ENCODE measurements at places on chromosomes 1 and 21.

GRCh38 chr1:100343897-100344296 is 8.4 kb upstream of the CDC14A start:
- DNase-seq: no peak

GRCh38 chr1:187819086-187819485 is 990.3 kb downstream of the PLA2G4A start:
- no peak for DNase-seq

- no peak for DNase-seq
These were observed 12.8 kb downstream of the SNAP47 start for GRCh38 chr1:227747948-227748495.

- no peak for DNase-seq
These were observed 86.2 kb downstream of the PTPRC start for GRCh38 chr1:198725090-198725489.

GRCh38 chr1:190477762-190478148 is at the start of gene BRINP3:
BRINP3 (minus strand) TSS chr1:190477864.
- no peak for DNase-seq

DNA sequence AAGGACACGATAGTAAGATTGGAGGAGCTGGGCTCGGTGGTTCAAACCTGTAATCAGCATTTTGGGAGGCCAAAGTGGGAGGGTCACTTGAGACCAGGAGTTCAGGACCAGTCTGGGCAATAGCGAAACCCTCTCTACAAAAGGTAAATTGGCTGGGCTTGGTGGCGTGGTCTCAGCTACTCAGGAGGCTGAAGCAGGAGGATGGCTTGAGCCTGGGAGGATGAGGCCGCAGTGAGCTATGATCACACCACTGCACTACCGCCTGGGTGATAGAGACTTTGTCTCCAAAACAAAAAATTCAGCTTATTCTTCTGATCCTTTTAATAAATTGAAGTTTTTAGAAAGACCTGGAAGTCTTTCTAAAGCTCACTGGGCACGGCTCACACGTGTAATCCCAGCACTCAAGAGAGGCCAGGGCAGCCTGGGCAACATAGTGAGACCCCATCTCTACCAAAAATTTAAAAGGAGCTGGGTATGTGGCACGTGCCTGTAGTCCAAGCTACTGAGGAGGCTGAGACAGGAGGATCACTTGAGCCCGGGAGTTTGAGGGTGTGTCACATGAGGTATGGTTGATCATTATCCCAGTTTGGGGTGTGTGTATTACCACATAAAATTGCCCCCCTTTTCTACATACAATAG is 15.3 kb downstream of the MASP2 start:
- DNase-seq: no peak

GRCh38 chr1:80657707-80658106 is 1143.0 kb upstream of the ADGRL2 start:
- no peak for DNase-seq

- no peak for DNase-seq
These were observed 1.7 kb downstream of the ANKRD65 start for GRCh38 chr1:1419363-1419812.

DNA sequence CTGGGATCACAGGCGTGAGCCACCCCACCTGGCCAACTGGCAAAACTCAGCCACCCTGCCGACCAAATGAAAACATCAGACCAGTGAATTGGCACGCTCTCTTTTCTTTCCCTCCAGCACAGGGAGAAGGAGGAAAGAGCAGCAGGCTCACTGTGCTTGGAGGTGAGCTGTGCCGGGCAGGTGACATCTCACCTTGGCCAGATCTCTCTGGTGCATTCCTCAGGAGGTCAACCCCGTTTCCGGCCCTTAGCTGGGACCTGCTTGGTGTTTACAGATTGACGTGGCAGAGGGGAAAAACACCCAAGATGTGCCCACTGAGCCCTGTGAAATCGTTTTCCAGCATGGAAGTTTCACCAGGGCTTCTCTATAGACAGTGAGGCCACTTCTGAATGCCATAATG is 45.1 kb downstream of the TMEM51 start:
- DNase-seq: no peak

- DNase-seq: no peak
These were observed 27.4 kb downstream of the POFUT2 start for GRCh38 chr21:45260191-45260825.

DNA sequence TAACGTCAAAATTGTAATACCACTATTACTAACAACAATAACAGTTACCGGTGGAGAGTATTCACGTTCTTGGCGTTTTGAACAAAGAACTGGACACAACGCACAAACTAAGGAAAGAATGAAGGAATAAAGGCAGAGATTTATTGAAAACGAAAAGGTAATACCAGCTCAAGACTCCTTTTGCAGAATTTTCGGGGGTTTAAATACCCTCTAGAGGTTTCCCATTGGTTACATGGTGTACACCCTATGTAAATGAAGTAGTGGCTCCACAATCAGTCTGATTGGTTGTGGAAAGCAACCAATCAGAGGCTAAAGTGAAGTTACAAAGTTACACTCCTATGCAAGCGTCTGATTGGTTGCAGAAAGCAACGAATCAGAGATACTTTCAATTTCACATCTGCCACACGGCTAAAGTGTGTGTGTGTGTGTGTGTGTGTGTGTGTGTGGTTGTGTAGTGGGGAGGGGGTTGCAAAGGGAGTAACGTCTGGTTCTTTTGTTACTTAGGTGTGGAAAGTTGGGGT is 1.1 kb upstream of the GTF2B start:
- no peak for DNase-seq

GRCh38 chr21:25640943-25641292 is 1.9 kb downstream of the JAM2 start:
- DNase-seq: no peak

- DNase-seq: no peak
These were observed 30.6 kb upstream of the CTPS1 start for GRCh38 chr1:40948741-40949443.

DNA sequence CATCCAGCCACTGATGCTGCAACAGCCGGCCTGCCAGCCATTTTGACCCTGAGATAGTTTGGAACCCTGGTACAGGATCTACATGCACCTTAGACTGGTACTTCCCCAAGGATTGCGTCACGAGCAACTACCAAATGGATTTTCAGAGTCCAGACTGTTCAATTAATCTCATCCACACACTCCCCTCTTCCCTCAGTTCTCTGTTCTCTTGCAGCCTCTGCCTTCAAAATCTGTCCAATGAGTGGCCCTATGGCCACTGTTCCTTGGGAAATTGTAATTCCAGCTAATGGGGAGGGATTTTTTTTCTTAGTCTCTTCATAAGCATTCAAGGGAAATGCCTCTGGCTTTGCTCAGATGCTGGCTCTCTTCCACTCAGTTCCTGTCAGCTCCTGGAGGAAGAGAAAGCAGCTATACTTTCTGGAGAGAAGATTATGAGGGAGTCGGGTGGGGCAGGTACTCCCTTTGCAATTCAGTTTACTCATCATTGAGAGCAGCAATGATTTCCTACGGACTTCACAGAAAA is 19.8 kb upstream of the UAP1 start:
- no peak for DNase-seq

DNA sequence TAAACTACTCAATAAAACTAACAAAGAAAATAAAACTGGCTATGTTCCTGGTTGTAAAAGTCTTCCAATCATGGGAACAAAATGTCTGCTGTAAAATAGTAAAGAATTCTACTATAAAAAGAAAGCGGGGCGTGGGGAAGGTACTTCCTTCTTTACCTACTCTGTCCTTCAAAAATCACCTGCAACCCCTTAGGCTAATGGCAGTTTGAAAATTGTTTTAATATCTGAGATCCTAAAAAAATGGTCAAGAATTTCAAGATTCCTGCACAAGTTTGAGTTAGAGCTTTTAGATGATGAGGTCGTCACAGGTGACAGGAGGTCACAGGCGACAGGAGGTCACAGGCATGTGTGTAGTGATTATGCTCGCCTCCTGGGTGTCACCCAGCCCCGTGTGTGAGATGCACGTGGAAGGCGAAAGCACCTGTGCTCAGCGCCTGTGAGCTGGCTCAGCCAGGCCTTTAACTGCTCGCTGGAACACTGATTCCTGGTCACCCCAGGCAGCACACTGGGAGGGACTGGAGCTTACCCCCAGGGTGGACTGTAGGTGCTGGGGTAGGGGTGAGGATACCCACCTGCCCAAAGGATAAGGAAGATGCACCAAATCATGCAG is 18.6 kb upstream of the TMPRSS2 start:
- DNase-seq: no peak

GRCh38 chr21:17466166-17466565 is 46.7 kb upstream of the CXADR start:
- DNase-seq: no peak

- DNase-seq: no peak
These were observed 20.7 kb upstream of the GNG4 start for GRCh38 chr1:235670157-235670776.

DNA sequence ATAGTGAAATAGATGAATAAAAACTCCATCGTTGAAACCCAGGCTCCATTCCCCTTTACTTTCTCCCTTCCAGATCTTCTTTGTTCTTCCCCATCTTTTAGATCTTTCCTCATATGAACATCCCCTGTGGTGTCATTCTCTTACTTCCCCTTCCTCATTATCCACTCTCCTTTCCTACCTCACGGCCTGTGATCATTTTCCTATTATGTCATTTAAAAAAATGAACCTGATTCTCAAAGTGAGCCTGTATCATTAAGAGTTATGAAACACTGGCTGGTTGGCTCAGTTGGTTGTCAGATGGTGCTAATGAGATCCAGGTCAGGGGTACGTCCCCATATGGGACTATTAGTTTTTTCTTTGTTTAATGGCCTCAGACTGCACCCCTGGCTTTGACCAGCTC is 38.3 kb downstream of the TCEANC2 start:
- no peak for DNase-seq

DNA sequence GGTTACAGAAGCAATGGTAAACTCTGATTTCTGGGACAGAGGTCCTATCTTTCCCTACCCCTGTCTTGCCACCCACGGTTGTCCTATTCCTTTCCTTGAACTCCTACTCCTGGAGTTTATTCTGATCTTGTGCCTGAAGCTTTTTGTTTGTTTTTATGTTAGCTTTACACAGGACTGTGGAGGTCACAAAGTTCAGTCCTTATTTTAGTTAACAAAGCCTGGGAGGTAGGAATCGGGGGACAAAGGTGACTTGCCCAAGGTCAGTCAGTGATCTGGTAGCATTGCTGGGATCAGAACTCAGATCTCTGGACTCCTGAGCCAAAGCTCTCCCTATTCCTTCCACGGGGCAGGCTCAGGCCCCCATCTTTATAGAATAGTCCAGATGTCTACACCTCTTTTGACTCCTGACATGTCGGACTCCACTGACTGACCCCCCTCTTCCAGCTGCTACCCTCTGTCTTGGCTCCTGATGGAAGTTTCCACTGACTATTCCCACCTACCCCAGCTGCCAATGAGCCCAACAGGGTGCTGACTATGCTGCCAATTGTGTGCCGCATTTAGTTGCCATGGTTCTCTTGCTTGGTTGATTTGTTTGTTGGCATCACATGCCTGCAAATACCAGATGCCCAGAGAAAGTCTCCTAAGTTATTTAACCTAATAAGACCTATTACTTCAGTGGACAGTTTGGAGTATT is 9.9 kb downstream of the F5 start:
- no peak for DNase-seq

GRCh38 chr1:41659159-41659495 is 174.6 kb upstream of the EDN2 start:
- DNase-seq: no peak

DNA sequence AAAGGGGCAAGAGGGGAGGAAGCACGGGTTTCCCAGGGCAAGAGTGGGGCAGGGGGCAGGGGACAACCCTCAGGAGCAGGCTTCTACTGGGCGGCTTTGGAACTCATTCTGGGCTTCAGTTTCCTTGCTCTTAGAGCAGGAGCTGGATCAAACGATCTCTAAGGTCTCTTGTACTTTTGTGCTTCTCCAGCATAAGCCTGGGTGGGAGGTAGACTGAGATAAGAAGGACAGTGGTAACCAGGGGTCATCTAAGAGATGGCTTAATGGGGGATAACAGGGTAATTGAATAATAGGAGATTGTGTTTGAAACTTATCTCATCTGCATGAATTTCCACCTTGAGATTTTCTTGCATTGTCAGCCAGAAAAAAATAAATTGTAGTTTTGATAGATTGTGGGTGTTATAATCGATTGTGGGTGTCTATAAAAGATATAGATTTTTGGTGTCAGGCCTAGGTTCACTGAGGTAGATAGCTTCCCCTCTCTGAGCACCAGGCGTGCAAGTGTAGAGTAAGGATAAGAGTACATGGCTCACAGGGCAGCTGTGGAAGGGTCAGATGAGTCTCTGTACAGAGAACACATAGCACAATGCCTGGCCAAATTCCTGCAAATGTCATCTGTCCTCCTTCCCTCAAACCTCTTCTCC is 68.0 kb downstream of the CD58 start:
- no peak for DNase-seq

DNA sequence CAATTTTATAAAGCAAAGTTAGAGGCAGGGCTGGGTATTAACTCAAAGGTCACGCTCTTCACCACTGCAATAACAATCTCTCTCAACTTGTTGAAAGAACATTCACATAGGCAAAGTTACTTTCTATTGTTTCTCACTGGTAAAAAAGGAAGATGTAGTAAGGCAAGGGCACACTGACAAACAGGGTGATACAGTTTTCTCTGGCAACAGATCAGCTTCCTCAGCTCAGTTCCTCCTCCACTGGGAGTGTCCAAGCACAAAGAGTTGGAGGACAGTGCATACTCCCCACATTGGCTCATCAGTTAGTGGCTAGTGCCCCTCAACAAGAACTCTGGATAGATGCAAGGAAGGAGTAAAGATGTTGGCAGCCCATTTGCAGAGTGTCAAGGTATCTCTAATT is 3.7 kb downstream of the PLPPR4 start:
- no peak for DNase-seq

DNA sequence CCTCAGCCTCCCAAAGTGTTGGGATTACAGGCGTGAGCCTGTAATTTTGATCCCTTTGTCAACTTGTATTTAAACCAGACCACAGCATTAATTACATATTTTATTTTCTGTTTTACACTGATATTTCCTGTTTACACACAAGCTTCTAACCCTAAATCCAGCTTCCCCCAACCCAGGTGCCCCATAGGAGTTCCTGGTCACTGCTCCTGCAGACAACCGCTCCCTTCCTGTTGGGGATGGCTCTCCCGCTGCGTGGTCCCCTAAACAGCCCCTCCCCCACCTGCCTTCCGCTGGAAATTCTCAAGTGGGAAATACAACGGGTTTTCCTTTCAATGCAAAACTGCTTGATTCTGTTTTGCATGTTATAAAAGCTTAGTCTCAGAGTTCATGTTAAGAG is 3.7 kb downstream of the CSTB start:
- no peak for DNase-seq

DNA sequence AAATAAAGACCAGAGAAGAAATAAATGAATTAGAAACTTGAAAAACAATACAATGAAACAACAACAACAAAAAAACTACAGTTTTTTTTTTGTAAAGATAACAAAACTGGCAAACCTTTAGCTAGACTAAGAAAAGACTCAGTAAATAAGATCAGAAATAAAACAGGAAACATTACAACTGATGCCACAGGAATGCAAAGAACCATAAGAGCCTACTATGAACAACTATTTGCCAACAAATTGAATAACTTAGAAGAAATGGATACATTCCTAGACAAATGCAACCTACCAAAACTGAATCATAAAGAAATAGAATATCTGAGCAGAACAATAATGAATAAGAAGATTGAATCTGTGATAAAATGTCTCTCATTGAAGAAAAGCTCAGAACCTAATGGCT is 742.0 kb downstream of the ADGRL2 start:
- DNase-seq: no peak
